ENCODE measurements at places on chromosomes 12 and 14.

- DNase-seq, result no peak
These were observed 26.6 kb downstream of the TRAFD1 start for GRCh38 chr12:112151766-112152541.

GRCh38 chr14:97458255-97458654 is 661.1 kb downstream of the VRK1 start:
- no peak for DNase-seq

GRCh38 chr12:24698972-24699371 is 249.9 kb downstream of the BCAT1 start:
- DNase-seq, result no peak

DNA sequence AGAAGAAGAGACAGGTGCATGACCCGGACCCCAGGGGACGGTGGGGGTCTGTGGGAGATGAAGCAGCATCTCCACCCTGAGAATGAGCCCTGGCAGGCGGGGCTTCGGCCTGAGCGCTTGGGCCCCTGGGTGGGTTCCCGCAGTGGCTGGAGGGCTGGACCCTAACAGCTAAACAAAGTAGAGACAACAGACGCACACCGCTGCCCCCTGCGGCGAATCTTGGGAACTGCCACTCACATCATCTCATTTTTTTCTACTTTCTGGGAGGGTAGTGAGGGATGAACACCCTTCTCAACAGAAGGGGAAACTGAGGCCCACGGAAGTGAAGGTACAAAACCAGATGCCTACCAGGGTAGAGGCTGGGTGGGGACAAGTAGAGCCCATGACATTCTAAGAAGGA is 104.7 kb downstream of the RFLNA start:
- DNase-seq, result no peak

Data from CD4-positive, alpha-beta T cell treated with Interleukin-4 for 4 hours (primary cell).